BE2C (cell line): ENCODE measurements at places on chromosomes 6 and 20.

GRCh38 chr6:63663147-63663955 lies 27.7 kb downstream of the PHF3 start:
- no peak for DNase-seq

DNA sequence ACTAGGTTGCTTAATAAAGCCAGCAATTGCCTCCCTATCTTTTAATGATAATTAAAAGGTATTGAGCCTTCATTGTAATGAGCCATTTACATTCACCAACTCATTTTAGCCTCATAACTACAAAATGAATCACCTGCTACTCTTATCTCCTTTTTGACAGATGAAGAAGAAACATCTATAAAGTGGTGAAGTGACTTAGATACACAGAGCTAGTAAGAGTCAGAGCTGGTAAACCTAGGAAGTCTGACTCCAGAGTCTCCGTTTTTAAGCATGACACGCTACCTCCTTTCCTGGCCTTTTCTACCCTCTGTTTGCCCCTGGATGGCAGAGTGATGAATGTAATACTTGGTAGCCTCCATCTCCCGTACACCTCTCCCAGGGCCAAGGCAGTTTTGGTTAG lies 93.5 kb downstream of the SPTLC3 start:
- no peak for DNase-seq

DNA sequence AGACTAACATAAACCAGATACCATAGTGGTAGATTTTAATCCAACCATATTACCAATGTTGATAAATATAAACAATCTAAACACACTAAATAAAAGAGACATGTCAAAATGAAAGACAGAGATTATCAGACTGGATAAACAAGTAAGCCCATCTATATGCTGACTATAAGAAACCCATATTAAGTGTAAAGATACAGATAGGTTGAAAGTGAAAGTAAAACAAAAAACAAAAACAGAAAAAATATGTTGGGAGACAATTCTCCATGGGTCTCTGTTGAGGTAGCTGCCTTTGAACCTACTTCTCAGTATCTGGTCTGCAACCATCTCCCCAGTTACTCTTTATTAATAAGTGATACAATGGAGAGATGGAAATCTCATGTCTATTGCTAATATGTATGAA lies 21.2 kb downstream of the REV3L start:
- DNase-seq: no peak

DNA sequence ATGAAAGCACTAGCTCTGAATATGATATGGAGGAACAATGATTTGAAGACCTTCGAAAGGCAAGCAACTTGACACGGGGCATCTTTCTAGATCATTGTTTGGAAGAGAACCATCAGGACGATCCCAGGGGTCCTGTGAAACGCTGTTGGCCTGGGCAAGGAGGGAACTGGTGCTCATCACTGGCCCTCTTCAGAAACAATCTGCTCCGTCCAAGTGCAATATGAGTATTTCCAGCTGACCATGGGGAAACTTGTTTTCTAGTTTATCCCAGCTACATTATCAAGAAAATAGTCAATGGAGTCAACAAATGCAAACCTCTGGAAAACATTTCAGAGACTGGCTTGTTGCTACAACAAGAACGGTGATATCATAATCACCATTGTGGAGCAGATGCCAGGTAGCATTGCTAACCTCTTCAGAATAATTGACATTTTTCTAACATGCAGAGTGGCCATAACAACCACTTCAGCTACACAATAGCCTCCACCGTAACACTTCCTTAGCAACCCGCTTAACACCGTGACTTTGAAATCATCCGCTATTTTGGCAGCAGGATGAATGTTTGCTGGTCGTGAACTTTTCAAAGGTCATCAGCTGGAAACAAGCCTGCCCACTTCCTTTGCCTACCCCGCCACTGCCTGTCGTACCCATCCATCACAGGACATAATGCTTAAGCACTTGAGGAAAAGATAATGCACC lies 112.0 kb upstream of the PDE10A start:
- no peak for DNase-seq

DNA sequence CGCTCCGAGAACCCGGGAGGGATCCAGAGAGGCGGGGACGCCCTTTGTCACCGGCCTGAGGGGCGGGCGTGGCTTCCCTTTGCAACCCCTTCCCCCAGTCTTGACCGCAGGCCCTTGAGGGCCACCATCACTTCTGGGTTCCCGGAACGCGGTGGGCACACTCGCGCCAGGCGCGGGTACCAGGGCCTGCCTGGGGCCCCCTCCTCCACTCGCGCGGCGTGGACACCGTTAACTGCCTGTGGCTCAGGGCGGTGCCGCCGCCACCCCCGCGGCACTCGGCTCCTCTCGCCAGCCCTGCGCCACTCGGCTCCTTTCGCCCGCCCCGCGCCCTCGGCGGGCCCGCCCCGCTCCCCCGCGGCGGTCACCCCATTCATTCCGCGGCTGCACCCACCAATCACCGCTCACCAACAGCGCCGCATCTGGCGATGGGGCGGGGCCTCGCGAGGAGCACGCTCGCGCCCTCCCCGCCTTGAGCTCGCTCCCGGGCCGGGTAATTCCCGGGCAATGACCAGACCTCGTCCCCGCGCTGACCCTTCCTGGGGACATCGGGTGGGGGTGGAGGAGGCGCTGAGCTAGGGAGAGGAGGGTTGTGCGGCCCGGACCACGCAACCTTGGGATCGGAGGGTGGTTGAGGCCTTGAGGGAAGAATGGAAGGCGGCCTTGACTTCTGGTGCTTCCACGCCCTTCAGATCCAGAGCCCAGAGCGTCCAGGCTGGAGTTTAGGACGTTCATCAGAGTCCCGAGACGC lies 10.5 kb upstream of the ELOVL5 start:
- peak; percentile 96 for DNase-seq
